Peyer's patch (tissue), 4 donors: ENCODE measurements at places on chromosomes 12 and 14. TPM values are rescaled to one million over a fixed set of nuclear protein-coding genes. Genes with fewer than 3 reads are reported as not detected.

GRCh38 chr14:34872822-34873588, 2.2 kb downstream of the BAZ1A start:
- DNase-seq = no peak

Gene CCDC198
- total RNA-seq = not detected

- no peak for DNase-seq
Observed at GRCh38 chr14:22271838-22272799, 316.9 kb downstream of the DAD1 start.

Gene AMHR2
- not detected for total RNA-seq

Gene PTCSC3
- not detected for total RNA-seq

- no peak for DNase-seq
Observed at GRCh38 chr14:49594347-49595091, 4.2 kb upstream of the LRR1 start.

GRCh38 chr12:113184900-113185179, 438 bp downstream of the DDX54 start:
- DNase-seq = peak; percentile 87

Gene LMNTD1
- total RNA-seq = not detected

Gene GARIN6
- not detected for total RNA-seq

Gene LALBA
- not detected for total RNA-seq

DNA sequence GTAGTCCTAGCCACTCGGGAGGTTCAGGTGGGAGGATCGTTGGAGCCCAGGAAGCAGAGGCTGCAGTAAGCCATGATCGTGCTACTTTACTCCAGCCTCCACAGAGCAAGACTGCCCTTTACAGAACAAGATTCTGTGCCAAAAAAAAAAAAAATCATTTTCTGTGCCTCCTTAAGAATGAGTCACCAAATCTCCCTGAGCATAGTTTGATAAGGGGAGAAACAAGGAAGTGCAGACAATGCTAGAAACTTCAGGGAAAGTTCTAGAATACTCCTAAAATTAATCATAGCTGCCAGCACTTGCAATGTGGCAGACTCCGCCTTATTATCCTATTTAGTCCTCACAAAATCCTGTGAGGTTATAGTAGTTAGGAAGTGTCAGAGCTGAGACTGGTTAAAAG, 74.5 kb downstream of the KCNK10 start:
- no peak for DNase-seq

DNA sequence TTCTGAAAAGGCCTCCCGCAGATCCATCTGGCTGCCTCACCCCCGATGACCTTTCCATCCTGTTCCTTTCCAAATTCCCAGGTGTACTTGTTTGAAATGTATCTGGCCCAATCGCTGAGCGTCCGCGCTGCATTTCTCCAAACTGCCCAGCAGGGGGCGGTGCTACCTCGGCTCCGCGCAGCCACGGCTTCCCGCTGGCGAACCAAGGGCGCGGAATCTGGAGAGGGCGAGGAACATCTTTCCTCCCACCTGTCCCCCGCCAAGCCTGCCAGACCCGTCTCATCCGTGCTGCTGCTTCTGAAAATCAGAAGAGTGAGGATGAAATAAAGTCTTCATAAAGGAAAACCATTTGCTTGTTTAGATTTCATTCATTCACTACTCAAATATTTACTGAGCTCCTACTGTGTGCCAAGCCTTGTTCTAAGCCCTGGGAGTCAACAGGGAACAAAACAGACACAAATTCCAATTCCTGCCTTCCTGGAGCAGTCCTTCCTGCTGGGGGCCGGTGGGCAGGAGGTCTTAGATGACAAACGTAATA, 16.8 kb upstream of the MYL2 start:
- DNase-seq = peak; percentile 74

DNA sequence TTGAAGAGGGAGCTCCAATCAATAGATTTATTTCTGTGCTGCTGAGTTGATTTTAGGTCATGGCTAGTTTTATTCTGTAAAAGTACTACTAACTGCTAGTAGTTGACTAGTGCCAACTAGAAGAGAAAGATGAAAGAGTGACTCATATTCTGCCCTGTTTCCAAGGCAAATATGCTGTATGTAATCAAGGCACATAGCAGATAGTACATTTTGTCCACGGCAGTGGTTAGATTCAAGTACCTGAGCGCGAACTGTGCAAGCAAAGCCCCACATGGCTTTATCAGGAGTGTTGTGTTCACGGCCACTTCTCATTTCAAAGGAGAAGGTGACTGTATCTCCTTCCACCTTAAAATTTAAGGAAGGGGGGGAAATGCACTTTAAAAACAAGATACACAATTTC, 126.8 kb downstream of the TRAFD1 start:
- no peak for DNase-seq
